NCI-H1048 (cell line): ENCODE measurements at places on chromosomes 13 and 19.
A peak's percentile ranks its signal among the peaks of the same experiment; 100 is the strongest.

DNA sequence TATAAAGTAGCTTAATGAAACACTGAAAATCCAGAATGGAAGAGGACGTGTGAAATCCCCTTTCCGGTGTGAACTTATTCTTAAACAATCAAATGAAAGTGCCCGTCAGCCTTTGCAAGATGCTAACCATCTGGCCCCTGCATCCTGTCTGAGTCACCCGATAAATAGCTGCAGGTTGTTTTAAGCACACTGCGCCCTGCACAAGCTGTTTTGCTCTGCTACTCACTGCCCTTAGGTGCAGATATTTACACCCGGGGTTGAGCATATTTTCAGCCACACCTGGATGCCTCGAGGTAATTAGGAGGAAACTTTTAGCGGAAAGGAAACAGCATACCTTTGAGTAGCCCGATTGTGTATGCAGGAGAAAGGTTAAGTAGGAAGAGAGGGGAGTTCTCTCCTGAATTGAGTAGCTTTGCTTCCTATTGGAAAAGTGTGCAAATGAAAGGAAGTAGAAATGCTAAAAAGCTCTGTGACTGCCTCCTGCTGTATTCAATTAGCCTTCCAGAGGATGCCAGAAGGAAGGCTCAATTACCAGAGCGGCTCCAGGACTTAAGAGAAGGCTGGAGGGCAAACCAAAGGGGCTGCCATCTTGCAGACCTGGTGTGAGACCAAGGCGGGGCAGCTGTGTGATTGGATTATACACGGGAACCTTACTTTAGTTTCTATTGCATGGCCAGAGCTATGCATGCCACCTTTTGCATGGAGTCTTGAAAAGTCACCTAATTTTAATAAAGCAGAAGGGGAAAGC is 42.5 kb downstream of the IRS2 start:
- no peak for DNase-seq

- DNase-seq = no peak
Observed at GRCh38 chr13:112705286-112705685, 15.4 kb downstream of the ATP11A start.

DNA sequence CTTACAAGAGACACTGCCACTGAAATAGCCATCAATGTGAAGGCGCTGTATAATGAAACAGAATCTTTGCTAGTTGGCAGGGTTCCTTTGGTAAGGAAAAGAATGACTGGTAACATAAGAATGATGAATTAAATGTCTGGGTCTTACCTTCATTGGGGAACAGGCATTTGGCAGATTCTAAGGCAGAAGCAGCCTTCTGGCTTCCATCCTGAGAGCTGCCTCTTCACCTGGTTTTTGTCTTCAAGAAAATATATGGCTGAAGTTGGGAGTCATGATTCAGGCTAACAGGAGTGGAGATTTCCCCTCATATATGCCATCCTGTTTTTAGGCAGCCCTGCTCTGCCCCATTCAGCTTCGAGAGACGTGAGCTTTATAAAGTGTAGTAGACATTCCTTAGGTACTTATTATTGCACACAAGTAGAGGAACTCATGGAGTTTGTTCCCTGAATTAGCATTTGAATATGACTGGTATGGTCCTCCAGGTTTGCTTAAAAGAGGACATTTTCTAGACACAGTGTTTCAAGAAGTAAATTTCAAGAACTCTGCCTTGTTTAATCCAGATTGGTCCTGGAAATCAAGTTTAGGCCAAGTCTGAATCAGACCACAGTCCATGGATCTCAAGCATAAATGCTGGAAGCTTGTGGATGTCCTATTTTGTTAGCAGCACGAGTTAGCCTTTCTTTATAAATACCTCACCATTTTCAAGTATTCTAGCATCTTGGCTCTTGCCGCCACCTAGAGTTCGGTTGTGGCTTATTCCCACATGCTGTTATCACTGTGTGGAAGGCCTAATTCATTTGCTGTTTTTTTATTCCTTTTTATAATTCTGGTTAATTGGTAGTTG is 56.2 kb upstream of the AKAP11 start:
- no peak for DNase-seq

DNA sequence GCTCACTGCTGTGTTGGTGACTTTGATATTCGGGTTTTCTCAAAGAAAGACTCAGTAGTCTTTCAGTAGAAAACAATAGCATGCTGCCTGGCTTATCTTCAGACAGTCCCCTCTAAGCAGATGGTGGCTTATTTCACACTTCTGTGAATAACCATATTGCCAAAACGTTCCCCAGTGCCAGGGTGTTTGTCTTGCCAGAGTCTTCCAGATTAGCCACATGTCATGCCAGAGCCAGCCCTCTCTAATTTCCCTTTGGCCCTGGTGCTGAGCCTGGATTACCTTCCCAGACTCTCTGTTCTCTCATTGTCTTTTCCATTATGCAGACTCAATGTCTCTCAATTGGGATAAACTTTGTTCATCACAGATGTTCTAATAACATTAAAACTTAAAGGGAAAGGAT is 488.0 kb upstream of the ATXN8OS start:
- DNase-seq = no peak

DNA sequence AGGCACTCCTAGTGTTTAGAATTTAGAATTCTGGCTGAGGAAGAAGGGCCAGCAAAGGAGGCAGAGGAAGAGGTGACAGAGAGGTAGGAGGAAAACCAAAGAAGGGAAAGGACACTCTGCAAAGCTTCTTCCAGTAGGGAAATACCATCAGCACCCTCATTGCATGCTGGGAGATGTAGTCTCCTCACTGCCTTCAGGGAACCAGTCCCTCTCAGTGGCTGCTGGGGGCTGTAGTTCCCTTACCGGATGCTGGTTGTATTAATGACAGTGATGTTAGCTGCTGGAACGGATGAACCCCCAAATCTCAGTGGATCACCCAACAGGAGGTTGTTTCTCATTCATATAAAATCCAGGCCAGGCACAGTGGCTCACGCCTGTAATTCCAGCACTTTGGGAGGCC is 10.1 kb downstream of the GRIN2D start:
- no peak for DNase-seq

GRCh38 chr13:48535766-48536165 is 2.9 kb upstream of the RCBTB2 start:
- DNase-seq = no peak

- no peak for DNase-seq
Observed at GRCh38 chr19:54660964-54661363, 1.8 kb upstream of the LILRB4 start.

GRCh38 chr19:1952635-1953034 is 11.7 kb downstream of the CSNK1G2 start:
- DNase-seq = no peak

- DNase-seq = no peak
Observed at GRCh38 chr13:65584126-65584525, 1646.0 kb downstream of the PCDH9 start.

GRCh38 chr13:98585398-98585754 is 8.5 kb upstream of the STK24 start:
- DNase-seq = no peak

GRCh38 chr13:40617801-40618356 is 48.6 kb downstream of the FOXO1 start:
- DNase-seq = no peak

GRCh38 chr13:49820591-49821215 is 28.2 kb upstream of the KPNA3 start:
- no peak for DNase-seq

DNA sequence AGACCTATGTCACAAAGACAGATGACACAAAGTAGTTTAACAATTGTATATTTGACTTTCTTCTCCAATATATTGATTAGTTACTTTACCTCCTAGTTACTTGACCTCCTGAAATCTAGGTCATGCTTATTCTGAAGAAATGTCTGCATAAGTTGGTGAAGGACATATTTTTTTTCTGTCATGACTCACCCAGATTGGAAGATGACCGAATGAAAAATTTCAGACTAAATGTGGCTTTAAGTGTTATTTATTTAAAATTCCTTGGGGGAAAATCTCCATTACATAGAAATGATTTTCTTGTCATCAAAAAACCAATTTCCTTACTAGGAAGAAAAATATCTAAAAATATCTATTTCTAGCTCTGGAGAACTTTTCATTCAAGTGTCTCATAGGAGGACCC is 217.1 kb downstream of the POSTN start:
- no peak for DNase-seq

DNA sequence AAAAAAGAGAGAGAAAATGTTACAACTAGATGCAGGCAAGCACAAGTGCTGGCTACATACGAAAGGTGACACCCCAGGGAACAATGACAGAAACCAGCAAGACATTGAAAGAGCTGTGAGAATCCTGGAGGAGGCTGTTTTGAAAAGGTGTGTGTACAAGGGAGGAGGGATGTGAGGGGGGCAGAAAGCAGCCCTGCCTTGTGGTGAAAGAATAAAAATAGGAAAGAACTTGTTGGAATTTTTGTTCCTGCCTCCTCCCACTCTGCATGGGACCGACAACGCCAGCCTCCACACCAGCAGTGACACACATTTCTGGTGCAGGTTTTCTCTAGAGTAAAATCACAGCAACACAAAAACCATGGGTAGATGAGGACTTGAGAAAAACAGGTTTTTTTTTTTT is 1258.6 kb downstream of the PCDH9 start:
- no peak for DNase-seq

GRCh38 chr19:32164384-32164992 is 180.9 kb upstream of the ZNF507 start:
- no peak for DNase-seq

GRCh38 chr13:46022481-46022880 is 30.1 kb downstream of the ZC3H13 start:
- DNase-seq = no peak

- DNase-seq = no peak
Observed at GRCh38 chr19:41019346-41019745, 28.3 kb downstream of the CYP2B6 start.

- DNase-seq = no peak
Observed at GRCh38 chr19:42123765-42124164, 8.5 kb downstream of the POU2F2 start.

DNA sequence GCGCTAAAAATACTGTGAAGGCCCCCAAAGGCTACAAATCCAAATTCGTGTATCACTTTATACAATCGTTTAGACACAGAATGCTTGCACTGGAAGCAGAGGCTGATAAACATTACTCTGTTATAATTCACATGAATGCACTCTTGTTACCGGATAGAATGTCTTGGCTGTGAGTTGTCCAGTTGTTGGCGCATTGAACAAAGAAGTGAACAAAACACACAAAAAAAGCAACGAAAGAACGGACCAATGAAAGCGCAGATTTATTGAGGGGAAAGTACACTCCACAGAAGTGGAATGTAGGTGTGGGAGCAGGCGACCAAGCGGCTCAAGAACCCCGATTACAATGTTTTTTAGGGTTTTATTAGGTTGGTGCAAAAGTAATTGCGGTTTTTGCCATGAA is 529 bp upstream of the ZNF418 start:
- DNase-seq = no peak

DNA sequence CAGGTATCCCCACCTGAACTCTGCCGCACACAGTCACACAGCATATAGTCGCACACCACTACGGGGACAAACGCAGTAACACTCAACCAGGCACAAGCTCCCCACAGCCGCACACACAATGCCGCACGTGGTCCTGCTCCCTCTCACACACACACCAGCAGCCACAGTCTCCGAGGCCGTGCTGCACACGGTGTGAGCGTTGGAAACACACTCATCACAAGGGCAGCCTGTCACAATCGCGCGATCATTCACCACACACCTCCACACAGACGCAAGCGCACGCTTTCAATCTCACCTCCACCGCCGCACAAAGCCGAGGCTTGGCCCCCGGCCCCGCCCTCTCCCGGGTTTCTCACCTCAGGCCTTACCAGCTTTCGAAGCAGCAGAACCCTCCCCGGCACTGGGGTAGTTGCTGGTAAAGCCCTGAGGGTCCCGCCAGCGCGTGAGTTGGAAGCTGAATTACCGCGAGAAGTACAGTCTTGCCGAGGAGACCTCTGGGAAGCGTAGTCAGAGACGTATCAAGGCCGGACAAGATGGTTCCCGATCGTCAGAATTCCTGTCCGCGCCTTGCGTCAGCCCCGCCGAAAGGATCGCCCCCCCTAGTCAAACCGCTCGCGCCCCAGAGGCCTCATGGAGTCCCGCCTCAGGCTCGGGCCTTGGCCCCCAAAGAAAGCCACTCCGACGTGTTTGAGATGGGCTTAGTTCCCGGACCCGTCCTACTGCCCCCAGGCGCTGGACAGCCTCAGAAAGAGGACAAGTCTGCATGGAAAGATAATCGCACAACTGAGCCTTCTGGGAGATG is at the start of gene ZNF566:
TSS of gene ZNF566 (minus strand) at position 444 of the 802 bp plus-strand sequence. CDS start 13,004 bp downstream, outside the sequence.
- peak; percentile 17 for DNase-seq
